ENCODE measurements at places on chromosomes 1 and 21.

GRCh38 chr21:45554477-45555175 lies 12.4 kb upstream of the SLC19A1 start:
- peak; percentile 51 for DNase-seq

DNA sequence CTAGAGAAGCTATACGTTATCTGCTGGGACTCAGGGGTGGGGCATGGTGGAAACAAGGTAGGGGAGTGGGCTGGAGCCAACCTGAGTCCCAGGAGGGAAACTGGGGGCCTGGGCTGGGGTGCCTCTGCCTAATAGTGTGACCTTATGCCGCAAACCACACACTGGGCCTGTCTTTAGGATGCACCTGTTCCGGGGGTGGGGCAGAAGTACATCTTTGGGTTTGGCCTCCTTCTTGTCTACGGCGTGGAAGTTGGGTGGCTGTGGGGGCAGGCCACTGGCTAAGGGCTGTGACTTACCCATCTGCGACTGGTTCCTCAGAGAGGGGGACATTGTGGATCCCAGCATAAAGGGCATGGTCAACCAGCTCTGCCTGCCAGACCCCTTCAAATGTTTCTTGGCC lies 44.2 kb downstream of the FAAH start:
- no peak for DNase-seq

DNA sequence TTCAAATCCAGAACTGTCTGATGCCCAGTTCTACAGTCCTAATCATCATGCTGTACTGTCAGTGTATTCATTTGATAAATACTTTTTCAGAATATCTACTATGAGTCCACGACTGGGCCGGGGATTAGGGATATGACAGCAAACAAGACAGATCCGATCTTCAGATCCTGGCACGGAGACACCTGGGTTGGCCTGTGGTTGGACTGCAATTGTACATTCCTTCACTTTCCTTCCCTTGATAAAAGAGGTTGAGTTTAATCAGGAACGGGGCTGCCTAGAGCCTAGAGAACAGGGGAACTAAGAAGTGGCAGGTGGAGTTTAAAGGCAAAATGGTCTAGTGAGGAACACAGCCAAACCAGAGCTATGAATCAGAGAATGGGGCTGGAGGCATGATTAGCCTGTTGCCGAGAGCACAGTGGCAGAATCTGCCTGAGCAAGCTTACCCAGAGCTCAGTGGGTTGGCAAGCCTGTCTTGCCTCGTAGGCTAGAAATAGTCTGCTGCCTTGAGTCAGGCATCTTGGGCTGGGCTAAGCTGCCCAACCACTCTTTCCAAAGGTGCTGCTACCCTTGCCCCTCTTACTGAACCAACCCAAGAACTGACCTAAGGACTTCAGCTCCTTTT lies 38.1 kb upstream of the PTCH2 start:
- DNase-seq = no peak

DNA sequence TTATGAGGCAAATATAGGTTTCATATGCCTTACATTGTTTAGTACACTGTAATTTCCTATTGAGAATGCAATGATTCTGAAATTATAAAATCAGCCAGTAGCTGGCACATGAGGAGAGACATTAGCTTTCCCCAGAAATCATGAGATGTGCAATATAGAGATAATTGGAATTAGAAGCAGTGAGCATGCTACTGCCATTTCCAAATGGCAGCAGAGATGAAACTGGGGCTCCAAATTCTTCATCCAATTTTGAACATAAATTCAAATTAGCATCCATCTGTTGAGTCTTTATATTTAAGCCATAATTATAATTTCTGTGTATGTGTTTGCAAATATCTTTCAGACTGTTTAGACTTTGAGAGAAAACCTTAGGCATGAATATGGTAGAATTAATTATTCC lies 28.8 kb downstream of the PTGER3 start:
- DNase-seq = no peak

DNA sequence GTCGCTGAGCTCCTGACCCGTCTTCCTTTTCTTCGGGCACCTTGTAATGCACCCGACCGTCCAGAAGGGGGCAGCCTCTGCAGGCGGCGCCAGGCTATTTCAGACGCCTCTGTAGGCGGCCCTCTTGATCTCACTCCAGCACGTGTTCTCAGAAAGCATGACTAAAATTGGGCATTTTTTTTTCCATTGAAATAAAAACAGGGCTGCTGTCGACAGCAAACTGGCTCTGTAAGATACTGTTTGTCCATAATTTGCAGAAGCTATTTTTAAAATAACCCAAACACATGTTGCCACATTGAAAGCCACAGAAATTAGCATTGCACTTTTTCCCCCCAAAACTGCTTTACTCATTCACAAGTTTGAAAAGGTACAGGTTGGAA lies 78.0 kb downstream of the STUM start:
- DNase-seq = peak; percentile 48
